ENCODE measurements at places on chromosomes 5 and 9.

DNA sequence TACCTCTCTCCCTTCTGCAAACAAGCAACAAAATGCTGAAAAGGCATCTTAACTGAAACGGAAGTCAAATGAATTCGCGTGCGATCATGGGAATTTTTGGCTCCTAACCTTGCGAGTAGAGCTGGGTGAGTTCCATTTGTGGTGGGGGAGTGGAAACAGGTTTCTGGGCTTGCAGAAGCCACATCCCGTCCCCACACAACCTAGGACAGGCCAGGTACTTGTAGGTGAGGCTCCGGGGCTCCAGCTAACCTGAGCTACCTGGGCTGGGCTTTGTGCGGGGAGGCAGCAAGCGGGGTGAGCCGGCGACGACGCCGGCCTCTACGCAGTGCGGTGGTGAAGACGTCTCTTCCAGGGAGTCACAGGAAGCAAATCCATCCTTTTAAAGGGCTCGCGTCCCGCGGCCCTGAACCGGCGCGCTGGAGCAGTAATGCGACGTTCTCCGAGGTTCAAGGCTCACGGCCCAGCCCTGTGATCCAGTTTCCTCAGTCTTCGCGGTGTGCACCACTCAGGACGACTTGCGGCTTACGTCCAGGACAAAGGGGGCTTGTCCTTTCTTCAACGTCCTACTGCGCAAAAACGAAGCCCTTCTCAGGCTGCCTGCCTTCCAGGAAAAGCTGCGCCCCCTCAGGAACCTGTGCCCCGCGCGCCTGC is 567 bp upstream of the SPIN1 start:
- peak; percentile 70 for DNase-seq

DNA sequence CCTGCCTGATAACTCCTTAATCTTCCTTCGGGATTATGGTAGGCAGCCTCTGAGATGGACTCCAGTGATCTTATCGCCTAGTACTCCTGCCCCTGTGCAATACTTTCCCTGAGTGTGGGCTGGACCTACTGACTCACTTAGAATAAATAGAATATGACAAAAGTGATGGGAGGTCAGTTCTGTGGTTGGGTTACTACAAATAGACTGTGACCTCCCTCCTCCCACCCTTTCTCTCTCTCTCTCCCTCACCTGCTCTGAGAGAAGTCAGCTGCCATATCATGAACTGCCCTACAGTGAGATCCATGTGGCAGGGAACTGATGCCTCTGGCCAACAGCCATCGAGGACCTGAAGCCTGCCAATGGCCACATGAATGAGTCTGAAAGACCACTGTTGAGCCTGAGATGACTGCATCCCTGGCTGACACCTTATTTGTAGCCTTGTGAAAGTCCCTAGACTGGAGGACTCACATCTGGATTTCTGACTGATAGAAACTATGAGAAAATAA is 31.7 kb downstream of the NRG2 start:
- DNase-seq: no peak

DNA sequence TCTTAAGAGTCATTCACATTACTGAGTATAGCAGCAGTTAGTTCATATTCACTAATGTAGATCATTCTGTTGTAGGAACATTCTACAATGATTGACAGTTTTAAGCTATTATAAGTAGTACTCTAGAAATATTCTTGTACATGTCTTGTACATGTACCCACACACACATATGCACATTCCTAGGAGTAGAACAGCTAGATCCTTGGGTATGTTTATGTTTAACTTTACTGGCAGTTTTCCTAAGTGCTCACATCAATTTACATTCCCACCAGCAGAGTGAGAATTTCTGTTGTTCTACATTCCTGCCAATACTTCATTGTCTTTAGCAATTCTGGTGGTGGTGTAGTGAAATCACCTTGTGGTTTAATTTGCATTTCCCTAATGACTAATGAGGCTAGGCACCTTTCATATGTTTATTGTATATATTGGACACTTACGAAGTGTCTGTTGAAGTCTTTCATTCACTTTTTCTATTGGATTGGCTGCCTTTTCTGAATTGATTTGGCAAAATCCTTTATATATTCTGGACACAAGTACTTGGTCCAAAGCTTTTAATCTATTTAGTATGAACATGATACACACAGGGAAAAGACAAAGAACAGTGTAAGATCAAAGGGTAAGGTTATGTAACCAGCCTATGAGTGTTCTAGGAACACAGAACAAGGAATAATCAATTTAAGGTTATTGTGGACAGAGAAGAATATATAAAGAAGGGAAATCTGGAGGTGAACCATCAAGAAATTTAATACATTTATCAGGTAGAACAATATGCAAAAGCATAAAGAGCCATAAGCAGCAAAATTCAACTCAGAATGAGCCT is 95.6 kb downstream of the MLLT3 start:
- DNase-seq: no peak

DNA sequence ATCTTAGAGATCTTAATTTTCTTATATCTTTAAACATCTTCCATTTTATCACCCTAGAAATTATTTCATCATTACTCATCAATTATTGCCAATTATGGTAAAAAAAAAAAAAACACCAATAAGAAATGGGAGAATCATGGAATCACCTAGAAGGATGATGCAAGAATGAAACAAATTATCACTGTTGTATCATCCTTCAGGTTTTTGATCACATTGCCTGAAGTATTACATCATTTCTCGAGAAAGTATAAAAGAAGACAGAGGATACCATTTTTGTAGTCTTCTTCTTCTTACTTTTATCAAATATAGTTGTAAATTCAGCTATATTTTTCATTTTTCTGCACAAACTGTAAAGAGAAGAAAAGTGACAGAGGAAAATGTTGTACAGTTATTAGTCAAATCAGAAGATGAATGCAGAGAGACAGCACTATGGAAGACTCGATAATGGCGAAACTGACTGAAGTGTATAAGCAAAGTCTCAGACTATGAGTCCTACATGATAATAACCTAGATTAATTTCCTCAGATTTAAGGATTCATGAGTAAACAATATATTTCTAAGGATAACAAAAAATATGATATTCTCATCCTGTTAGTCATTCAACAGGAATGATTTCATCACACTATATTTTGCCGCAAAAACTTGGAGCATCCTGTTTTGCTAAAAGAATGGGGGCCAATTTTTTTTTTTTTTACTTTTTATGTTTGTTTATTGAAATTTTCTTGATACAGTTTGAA is 5.9 kb upstream of the STC2 start:
- no peak for DNase-seq

- no peak for DNase-seq
Observed at GRCh38 chr5:56147106-56147505, 86.0 kb downstream of the ANKRD55 start.

DNA sequence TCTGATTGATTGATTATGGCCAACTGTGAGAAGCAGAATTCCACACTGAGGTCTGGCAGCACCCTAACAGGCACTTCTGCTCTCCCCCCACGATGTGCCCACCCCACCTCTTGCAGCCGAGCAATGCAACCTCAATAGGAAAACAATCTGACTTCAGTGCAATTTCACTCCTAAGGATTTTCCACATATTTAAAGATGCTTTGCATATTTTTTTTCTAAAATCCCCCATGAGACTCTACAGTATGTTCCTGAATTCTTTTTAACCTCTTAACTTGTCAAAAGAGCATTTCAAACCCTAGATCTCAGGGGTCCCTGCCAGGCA is 243.1 kb downstream of the AUH start:
- DNase-seq: no peak

DNA sequence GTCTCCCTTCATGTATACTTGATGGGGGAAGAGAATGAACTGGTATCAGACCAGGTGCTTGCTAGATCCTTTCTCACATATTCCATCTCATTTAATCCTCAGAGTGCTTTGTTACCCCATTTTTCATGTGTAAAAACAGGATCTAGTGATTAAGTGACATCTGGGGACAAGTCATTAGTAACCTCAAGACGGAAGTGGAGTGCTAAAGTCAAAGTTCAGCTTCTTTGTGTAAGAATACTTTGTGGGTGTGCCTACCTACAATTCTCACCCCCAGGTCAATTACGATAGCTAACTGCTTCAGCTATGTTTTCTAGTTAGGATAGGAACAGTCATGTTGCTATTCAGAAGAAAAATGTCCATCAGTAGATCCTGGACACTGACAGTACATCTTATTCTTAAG is 3.1 kb upstream of the FAM120AOS start:
- DNase-seq: no peak

DNA sequence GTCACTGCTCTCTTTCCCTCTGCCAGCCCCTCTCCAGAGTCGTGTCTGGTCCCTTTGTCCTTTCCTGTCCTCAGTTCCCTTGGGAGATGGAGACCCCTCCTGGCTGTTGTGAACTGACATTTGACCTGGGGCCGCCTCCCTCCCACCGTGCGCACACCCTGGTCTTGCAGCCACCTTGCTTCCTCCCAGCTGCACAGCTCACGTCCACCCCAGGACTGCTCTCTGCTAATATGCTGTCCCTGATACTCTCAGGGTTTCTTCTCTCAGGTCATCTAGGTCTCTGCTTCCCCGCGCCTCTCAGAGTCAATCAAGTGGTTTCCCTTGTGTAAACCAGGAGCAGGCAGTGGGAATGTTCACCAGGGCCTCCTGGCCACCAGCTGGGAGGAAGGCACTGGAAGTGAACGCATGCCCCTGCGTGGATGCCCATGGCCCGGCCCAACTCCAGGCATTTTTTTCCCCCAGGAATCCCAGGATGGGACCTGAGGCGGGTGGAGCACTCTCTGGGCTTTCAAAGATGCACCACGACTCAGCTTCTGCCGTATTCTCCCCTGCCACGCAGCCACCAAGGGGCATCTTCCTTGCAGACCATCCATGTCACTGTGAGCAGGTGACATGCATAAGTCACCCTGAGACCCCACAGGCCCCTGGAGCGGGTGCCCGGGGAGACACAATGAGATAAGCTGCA is 142.4 kb downstream of the OLFM1 start:
- DNase-seq: peak; percentile 30

GRCh38 chr5:173981185-173981761 is 7.7 kb upstream of the C5orf47 start:
- DNase-seq: no peak

DNA sequence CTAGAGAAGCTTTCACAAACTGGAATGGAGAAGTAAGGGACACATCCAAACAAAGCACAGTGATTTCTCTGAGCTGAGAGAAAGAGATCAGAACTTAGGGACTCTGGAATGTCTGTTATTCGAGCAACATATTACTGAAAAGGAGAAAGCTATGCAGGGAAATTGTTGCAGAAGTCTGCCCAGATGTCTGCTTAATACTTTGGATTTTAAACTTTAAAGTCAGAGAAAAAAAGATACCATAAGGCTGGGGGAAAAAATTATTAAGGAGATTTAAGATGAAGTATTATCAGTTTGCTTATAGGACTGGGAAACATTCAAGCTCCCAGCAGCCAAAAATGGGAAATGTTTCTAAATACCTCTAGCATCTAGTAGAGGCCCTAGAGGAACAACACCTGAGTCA is 803.9 kb downstream of the TAF11L14 start:
- DNase-seq: no peak

- no peak for DNase-seq
Observed at GRCh38 chr5:38540314-38540713, 16.1 kb downstream of the LIFR start.

DNA sequence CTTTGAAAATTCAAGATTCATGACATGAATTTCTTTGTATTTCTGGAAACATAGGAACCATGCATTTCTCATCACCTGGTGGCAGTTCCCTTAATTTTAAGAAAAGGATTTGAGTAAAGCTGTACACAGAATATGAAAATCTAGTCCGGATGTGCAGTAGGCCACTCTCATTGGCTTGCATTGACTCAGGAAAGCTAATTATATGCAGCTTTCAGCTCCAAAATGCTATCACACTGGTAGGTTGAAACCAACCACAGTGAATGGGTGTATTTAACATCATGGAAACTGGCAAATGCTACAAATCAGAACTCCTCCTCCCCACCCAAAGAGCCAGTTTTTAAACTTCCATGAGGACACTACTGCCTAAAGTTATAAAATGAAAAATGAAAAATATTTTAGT is 161.6 kb upstream of the FBXL17 start:
- no peak for DNase-seq

GRCh38 chr5:94751460-94751859 is 133.0 kb downstream of the SLF1 start:
- DNase-seq: no peak

DNA sequence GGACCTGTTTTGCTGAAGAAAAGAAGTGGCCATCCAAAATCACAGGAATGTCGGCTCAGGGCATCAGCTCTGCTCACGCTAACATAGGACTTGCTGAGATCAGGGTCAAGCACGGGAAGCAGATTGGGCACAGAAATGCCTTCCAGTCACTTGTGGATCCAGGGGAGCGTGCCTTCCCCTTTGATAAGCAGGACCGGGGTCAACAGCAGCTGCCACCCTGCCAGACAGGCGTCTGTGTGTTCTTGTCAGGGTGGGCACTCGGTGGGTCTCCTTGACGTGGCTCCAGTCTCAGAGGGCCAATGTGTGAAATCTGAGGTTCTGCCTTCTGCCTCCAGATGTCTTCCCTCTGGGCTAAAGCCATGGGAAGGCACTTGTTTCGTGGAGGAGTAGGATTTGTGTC is 313.7 kb upstream of the IRX4 start:
- no peak for DNase-seq

- DNase-seq: no peak
Observed at GRCh38 chr5:178435321-178436238, 154.6 kb downstream of the COL23A1 start.

GRCh38 chr9:131954299-131954698 is 125.4 kb downstream of the MED27 start:
- no peak for DNase-seq

GRCh38 chr9:134346151-134346550 is 19.9 kb downstream of the RXRA start:
- DNase-seq: no peak

DNA sequence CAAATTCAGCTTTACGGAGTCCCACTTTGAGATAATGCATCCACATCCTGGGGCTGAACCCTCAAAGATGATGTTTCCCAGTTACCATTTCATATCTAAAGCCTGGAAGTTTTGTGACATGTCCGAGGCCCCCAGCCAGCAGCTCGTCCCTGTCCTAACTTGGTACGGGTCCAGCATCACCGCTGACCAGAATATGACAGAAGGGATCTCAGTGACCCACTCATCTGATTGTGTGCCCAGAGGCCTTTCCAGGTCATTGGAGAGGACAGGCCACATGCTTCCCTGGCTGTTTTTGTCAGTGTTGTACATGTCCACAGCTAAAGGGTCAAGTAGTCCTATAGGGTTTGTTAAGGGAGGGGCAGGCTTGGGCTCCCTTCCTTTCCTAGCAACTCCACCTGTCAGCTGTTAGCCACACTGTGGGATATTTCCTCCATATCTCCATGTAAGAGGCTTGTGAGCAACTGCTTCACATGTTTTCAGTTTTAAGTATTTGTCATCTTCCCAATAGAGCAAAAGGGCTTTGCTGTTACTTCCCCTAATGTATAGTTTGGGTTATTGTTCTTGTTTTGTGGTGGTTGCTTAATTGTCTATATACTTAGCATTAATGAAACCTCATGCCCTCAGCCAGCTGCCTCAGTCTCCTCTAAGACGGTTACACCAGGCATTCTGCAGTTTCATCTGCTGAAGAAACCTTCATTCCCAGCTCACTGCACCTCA is 33.4 kb downstream of the SECISBP2 start:
- no peak for DNase-seq

DNA sequence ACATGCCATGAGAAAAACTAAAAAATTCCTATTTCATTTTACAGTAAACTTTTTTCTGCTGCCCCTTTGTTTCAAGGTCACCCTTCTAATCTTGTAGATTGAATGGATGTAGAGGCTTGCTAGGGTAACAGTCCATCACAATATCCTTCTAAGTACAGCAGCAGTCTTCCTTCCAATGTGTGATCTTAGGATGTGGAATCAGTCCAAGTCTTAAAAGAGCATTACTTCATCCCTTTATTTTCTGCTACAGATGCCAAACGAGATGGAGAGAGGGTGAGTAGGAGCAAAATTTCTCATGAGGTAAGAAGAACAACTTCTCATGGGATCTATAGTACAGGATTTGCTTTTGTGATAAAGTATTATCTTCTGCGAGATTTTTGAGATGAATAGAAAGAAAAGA is 704 bp upstream of the IL33 start:
- DNase-seq: no peak
